ENCODE measurements at places on chromosomes 16 and 17.
A peak's percentile ranks its signal among the peaks of the same experiment; 100 is the strongest.

- DNase-seq = no peak
Observed at GRCh38 chr16:4515611-4516233, 22.9 kb downstream of the CDIP1 start.

GRCh38 chr17:59372138-59372751 lies 40.8 kb downstream of the YPEL2 start:
- no peak for DNase-seq

DNA sequence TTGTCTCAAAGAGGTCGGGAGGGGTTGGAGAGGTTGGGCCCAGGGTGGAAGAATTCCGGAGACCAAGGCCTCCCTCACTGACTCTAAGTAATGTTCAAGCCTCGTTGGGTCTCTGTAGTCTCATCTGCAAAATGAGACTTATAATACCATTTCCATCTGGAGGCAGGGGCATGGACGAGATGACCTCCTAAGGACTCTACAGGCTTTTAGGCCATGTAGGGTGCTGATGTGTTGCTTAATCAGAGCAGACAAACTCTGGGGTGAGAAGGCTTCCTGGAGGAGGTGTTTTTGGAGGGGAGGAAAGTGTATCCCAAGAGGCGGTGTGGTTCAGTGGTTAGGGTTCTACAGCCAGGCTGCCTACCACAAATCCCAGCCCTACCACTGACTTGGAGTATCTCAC lies 3.1 kb downstream of the SPPL2C start:
- DNase-seq = no peak

- no peak for DNase-seq
Observed at GRCh38 chr16:31561426-31562233, 33.9 kb downstream of the AHSP start.

DNA sequence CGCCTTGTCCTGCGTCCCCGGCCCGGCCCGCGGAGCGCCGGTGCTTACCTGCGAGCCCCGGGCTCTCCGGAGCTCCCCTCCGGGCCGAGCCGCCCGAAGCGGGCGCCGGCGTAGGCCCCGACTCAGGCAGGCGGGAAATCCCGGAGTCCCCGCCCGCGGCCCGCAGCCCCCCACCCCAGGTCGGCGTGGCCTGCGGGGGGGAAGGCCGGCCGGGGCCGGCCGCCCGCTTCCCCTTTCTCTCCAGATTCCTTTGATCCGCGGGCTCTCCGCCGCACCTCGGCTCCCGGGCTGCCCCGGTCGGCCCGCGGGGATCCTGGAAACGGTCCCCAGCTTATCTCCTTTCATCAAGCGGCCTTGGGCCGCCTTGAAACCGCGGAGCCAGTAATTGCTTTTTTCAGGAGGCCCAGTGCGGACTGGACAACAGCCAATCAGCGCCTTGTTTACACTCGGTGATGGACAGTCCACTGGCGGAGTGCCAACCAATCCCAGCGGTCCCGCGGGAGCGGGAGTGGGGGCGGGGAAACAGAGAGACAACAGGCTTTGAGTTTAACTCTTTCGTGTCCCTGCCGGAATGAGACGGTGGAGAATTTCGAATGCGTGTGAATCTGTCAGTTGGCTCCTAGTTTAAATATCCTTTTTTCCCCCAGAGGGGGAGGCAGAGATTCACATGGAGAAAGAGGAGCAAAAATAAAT lies 1.4 kb upstream of the BAHCC1 start:
- peak; percentile 99 for DNase-seq

DNA sequence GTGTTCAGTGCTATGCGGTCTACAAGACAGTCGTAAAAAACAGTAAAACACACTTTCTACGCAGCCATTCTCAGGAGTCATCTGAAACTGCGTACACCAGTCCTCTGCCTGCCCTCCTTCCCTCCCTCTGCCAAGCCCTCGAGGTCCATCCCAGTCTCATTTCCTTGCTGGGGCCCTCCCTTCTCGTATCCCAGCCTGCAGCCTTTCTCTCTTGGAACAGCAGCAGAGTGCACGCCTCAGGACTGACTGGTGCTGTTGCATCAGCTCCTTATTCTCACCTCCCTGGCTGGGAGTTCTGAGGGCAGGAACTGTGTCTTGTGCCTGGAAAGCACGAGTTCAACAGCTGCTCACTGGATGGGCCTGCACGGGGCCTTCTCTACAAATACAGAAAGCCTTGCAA lies 12.5 kb downstream of the FAHD1 start:
- no peak for DNase-seq

DNA sequence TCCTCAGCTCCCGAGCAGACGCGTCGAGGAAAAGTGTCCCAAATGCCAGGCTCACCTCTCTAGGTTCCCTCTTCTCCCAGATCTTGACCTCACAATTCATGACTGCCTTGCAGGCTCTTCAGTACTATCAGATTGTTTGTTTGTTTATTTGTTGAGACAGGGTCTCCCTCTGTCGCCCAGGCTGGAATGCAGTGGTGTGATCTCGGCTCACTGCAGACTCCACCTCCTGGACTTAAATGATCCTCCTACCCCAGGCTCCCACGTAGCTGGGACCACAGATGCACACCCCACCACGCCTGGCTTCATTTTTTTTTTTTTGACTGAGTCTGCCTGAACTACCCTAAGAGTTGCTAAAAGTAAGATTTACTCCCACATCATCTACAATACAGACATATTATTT lies 15.9 kb downstream of the TMEM235 start:
- DNase-seq = no peak

DNA sequence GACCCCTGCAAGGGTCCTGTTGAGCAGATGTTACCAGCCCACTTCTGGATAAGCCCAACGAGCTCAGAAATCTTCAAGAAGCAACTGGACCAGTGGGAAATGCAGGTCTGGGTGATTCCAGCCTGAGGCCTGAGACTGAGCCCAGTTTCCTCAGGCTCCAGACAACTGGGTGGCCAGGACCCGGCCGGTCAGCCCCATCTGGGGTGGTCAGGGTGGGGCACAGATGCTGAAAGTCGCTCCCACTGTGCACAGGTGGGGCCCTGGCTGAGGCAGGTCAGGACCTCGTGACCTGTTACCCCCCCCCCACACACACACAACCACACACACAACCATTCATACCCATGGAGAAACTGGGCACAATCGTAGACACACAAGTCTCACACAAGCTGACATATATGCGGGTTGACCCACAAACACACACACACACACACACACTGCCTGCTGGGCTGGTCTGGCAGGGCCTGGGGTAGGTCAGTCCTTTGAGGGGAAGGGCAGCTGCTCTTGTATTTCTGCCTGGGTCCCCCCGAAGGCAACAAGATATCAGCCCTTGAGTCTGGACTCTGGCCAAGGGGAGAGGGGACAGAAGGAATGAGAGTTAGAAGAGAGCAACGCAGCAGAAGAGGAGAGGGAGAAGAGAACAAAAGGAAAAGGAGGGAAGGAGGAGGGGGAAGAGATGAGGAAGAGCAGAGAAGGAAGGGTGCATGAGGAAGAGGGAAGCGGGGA lies 99.0 kb upstream of the CDH5 start:
- no peak for DNase-seq

GRCh38 chr17:37220607-37220953 lies 155.2 kb upstream of the C17orf78 start:
- DNase-seq = no peak

DNA sequence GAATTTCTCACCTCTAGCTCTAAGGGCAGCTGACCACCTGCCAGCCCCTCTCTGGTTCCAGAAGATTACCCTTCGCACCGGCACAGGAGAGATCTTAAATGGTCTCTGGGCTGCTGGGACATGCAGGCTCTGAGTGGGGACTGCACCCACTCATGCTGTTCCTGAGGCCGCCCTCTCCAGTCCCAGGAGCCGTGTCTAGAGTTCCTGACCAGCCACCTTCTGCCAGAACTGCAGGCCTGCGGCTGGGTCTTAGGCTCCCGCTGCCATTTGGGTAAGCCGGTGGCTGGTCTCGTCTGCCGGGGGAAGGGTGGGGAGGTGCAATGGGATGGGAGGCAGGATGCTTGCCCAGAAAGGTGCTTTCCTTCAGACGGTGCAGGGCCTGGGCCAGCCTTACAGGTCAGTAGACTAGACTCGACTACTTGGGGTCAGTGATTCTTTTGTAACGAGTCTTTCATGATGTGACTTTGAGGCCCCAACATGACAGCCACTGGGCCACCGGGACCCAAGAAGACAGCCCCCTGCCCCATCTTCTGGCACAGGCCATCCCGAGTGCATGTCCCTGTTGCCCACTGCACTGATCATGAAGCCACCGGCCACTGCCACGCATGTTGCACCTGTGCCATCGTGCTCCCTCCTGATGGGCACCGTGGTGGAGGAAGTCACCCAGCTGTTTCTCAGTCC lies 26.4 kb downstream of the B9D1 start:
- DNase-seq = no peak

DNA sequence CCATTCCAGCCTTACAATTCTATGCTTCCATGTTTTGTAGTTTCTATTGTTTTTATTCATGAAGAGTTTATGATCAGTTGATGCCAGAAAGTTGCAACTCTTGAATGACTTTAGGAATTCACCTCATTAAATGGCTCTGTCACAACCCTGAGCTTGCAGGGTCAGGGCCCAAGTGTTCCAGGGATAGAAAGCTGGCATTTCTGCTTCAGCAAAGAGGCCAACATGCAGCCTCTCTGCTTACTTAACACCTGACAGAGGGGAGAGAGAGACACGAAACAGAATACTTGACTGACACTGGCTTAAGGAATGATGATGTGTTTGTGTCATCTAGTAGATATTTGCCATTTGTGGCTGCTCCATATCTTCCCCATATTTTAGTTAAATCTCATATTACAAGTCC lies 328.1 kb downstream of the CA10 start:
- DNase-seq = no peak

GRCh38 chr16:72302332-72302731 lies 130.4 kb upstream of the PMFBP1 start:
- DNase-seq = no peak

DNA sequence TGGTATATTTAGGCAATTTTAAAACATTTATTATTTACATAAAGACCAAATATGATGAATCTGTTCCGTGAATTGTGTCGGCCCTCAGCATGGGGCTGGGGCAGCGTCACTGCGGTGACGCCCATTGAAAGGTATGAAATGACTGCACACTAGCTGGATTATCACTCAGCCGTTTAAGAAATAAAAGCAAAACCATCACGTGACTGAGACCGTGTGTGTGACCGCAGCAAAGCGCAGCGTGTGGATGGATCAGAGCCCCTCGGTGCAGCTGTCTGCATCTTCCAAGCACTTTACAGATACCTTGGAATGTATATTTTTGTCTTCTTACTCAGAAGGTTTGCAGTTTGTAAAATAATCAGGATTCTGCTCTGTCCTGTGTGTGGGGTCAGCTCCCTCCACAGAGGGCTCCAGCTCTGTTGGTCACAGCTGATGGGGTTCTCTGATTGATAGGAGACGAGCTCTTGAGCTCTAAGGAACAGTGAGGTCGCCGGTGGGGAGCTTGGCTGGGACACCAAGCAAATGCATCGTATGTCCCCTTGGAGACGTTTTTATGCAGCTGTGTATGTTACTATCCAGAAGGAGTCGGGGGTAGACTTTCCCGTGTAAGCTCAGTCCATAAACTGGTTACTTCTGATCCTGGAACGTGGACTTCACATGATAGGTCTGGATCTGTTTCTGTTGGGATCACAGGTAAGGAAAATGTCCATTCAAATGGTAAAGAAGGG lies 45.1 kb downstream of the WDR45B start:
- no peak for DNase-seq

DNA sequence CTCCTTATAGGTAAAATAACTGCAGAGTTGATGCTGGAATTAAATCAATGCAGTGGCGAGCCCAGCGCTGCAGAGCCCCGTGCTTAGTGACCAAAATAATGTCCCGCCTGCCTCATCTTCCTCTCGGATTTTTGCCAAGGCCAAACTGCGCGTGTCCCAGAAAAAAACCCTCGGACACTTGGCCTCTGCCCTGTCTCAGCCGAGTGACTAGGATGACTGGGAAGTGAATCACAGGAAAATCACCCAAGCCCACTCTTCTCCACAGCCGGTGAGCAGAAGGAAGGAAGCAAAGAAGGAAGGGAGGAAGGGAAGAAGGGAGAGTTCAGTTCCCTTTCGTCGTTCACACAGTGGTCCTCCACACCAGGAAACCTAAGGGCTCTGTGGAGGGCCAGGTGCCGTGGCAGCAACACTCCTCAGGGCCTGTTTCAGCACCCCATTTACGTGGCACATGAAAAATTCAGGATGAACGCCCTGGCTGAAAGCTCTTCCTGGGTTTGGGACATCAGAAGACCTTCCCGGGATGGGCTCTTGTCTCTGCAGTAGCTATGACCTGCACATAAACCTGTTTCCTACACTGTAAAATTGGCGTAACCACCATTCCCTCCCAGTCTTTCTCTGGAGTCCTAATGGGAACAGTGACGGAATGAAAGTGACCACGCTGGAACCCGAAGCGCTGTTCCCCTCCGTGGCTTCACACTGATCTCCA lies 25.4 kb upstream of the HOXB13 start:
- DNase-seq = no peak

- DNase-seq = no peak
Observed at GRCh38 chr17:68057531-68057952, 22.0 kb downstream of the KPNA2 start.

GRCh38 chr17:9116311-9116835 lies 95.1 kb downstream of the NTN1 start:
- no peak for DNase-seq

GRCh38 chr17:37815536-37815935 lies 70.7 kb upstream of the HNF1B start:
- DNase-seq = no peak

- DNase-seq = no peak
Observed at GRCh38 chr17:50133028-50133768, 3.2 kb upstream of the SAMD14 start.

- DNase-seq = no peak
Observed at GRCh38 chr17:67360880-67361279, 5.5 kb downstream of the PSMD12 start.

GRCh38 chr16:84121007-84121406 lies 4.3 kb upstream of the MBTPS1 start:
- no peak for DNase-seq

DNA sequence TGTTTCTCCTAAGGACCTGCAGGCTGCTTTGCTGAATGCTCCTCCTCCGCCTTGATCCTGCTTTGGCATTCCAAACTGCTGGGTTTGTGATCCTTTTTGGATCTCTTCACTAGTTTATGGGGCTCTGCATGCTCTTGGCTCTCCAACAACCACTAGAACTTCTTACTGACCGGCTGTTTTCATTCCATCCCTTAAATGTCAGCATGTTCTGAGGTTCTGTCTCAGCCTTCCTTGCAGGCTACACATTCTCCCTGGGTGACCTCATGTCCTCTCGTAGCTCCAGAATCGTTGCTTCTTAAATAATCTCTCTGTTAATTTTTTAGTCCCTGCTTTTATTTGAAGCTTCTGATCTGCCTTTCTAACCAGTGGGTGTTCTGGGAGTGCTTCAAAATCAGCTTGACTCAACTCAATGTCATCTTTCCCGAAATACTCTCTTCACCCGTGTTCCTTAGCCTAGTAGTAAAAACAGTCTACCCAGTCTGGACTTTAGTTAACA lies 119.0 kb upstream of the HS3ST2 start:
- DNase-seq = no peak

All from NCI-H524 treated with DMSO at 0.1 percent for 48 hours (cell line).